ENCODE measurements at places on chromosomes 5 and 9.

DNA sequence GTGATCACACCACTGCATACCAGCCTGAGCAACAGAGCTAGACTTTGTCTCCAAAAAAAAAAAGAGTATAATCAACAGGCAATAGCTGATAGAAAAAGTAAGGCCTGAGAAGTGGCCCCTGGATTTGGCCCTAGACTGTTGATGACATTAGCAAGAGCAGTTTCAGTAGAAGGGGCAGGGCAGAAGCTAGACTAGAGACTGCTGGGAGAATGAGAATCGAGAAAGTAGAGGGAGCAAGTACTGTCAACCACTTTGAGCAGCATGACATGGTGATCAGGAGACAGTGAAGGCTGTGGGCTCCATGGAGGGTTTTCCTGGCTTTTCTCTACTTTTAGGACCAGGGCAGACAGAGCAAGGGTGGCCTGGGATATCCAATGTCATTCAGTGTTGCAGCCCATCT lies 34.9 kb upstream of the B4GALT1 start:
- DNase-seq: no peak

DNA sequence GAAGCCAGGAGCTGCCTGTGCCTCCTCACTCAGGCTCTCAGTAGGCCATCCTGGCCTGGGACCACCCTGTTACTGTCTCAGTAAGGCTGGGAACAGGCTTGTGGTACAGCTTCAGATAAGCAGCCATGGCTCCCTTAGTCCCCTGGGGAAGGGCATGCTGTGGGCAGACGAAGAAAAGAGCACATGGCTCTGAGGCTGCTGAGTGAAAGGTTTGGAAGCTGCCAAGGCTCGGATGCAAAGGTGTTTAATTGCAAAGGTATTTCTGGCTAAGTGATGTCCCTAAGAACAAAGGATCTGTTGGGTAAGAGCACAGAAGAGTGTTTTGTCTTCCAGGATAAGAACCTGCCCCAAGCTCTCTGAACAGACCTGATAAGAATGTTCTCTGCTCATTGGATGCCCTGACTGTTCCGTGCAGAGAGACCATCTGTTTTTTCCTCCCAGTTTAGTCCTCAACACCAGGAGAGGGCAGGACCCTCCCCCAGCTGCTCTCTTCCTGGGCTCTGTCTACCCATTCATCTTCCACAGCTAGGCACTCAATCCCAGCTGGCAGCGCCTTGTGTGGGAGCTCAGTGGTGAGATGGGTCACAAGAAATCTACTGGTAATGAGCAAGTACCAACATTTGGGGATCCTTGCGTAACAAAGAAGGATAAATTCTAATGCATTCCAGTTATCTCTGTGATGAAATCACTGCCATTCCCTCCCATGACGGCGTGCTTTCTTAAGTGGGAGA lies 17.7 kb downstream of the ANGPTL2 start:
- DNase-seq: no peak

GRCh38 chr5:128156521-128156920 lies 73.0 kb downstream of the SLC12A2 start:
- DNase-seq: no peak

DNA sequence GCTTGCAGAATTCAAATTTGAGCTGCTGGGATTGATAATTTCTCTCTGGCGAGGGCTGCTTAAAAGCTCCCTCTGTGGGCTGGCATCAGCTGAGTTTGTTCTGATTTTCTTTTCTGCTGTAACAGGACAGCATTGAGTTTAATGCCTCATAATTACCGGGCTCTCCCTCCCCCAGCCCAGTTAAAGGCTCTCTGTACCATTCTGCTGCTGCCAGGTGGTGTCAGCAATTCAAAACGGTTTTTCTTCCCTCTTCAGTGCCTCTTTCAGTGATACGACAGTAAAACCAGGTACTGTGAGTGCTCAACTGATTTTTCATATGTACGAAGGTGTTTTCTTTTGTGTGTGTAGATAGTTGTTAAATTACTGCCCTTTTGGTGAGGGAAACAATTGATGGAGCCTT lies 509.3 kb upstream of the CTNND2 start:
- no peak for DNase-seq

- no peak for DNase-seq
Observed at GRCh38 chr5:9545136-9545991, 511 bp downstream of the SEMA5A start.

DNA sequence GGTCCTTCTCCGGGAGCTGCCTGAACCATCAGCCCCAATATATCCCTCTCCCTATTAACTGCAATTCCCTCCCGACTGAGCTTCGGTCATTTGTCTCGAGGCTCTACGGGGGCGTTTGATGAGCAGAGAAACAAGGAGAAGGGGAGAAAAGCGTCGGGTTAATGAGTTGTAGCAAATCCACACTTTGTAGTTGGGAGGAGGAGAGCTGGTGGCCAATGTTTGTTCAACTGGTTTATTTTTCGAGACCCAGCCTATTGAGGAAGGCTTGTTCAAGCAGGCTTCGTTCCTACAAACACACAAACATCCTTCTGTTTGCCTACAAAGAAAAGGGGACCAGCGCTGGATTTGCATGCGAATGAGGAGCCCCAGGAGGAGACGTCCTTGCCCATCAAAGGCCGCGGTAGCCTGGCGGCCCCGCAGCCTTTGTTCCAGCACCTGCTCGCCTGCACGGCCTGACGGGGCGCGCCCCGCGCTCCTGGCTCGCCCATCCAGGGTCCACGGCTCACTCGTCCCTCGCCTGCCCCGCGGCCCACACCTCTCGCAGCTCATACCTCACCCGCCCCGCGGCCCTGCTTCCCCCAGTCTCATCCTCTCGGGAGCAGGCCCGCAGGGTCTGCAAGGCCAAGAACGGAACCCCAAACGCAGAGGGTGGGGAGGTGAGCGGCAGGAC lies 4.6 kb downstream of the FOXD1 start:
- no peak for DNase-seq

- no peak for DNase-seq
Observed at GRCh38 chr5:75653521-75653920, 42.3 kb downstream of the ANKDD1B start.

DNA sequence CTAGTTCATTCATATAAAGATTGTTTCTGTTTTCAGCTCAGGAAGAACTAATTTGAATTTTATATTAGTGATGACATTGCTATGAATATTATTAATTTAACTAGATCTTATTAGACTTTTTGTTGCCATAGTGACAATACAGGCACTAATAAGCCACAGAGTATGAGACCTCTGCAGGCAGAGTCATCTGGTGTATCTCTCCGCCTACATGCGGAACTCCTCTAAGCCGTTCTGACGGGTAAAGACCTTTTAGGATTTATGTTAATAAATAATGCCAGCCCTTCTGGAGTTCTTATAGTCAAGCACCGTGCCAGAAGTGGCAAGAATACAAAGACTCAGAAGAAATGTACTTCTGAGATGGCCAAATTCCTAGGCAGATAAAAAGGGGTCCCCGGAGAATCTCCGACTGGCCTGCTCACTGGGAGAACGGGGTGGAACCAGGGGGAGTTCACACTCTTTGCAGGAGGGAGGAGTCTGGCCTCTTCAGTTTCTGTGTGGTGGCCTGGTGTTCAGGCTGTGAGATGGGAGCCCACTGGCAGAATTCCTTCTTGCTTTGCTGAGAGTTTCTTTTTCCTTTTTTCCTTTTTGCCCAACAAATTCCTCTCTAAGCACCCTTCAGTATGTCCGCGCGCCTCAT lies 85.1 kb upstream of the IL12B start:
- DNase-seq: no peak

GRCh38 chr5:133990396-133990795 lies 14.4 kb downstream of the VDAC1 start:
- DNase-seq: no peak

DNA sequence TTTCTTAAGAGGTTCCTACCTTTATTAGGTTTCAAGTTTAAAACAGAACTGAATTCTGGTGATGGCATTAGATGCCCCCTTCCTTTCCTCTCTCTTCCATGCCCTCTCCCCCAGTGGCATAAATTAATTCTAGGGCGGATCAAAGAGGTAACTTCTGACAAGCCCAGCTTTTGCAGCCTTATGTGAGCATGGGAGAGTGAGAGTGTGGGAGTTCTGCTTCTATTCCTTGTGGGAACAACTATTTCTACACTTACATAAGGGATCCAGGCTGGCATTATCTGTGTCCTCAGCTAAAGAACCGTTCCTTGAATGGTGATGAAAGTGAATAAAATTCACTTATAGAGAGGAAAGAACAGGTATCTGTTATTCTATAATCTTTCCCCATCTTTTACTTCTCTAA lies 437.6 kb downstream of the KIF4B start:
- DNase-seq: no peak
